BJ (cell line): ENCODE measurements at places on chromosomes 3 and 15.

DNA sequence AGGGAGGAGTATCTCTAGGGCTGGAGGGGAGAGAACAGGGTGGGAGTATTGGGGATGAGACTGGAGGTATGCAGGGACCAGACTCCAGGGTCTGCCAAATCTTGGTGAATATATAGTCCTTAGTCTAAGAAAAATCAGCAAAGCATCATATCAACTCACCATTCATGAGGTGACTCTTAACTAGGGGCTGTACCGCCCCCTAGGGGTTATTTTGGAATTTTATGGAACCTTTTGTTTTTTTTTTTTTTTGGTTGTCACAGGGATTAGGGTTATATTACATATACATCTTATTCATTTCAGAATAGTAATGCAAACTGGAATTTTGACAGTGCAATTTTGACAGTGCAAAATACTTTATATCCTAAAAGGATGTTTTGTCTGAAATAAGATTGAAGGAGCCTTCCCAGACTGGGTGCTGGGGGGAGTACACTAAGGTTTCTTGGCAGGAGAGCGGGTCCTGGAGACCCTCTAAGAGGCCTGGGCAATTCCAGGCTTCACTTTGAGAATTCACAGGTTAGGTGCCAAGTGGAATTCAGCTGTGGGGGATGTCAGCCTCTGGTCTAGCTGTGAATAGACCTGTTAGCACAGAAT is 7.5 kb downstream of the CMTM7 start:
- no peak for DNase-seq

DNA sequence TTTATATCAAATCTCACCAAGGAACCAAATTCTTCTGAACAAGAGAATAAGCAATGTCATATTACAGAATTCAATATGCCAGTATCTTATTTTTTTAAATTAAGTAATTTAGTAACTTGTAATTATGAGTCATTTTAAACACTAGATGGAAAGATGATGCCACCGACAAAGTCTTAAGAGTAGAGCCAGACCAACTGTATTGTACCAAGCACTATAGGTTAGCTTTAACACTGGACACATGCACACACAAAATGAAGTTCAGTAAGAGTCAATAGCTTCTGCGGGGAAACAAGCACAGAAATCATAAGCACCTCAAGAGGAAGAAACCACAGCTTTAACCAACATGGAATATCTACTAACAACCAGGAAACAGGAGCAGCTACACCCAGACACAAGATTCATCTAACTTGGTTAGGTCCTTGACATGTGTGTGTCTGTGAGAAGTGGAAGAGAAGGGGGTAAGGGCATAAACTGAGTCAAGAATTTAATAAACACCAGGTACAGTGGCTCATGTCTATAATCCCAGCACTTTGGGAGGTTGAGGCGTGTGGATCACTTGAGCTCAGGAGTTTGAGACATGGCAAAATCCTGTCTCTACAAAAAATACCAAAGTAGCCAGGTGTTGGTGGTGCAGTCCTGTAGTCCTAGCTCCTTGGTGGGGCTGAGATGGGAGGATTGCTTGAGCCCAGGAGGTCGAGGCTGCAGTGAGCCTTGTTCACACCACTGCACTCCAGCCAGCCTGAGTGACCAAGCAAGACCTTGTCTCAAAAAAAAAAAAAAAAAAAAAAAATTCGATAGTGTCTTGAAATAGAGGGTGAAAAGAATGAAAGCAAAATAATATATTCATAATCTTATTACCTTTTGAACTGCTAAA is 28.9 kb downstream of the DENND4A start:
- no peak for DNase-seq

DNA sequence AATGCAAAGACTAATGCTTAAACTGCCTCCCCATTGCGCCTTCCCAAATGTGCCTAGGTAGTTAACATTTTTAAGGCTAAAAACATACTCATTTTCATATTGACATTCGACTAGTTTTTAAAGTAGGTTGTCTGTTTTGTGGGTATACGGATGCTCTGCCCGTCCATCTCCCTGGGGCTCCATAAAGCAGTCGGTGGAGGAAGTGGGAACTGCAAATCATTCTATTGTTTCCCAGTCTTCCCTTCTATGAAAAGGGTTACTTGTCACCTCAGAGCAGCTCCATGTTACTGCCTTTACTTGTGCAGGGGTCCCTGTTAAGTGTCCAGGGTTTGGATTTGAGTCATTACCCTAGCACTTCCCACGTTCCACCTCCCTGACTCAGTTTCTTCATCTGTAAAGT is 10.9 kb downstream of the CHCHD6 start:
- DNase-seq: no peak

- no peak for DNase-seq
These were observed 9.4 kb upstream of the CHAC1 start for GRCh38 chr15:40943764-40944365.

DNA sequence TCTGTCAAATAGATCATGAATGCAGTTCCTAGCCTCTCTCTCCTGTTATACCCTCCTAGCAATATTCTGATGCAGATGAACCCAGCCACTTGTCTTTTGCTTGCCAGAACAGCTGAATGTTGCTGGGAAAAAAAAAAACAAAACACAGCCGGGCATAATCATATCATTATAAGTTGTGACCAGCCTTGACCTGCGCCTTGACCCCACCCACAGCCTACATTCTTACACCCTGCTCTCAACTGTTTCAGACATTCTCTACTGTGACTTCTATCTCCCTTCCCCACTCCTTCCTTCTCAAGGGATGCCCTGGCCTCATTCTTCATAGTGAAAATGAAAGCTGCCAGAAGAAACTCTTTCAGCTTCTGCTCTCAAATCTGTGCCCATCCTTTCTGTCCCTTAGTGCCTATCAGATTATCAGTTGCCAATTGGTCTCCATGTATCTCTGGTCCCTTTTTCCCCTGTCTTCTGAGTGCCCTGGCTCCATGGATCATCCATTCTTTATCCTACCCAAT is 389.1 kb upstream of the TPRG1 start:
- DNase-seq: no peak

DNA sequence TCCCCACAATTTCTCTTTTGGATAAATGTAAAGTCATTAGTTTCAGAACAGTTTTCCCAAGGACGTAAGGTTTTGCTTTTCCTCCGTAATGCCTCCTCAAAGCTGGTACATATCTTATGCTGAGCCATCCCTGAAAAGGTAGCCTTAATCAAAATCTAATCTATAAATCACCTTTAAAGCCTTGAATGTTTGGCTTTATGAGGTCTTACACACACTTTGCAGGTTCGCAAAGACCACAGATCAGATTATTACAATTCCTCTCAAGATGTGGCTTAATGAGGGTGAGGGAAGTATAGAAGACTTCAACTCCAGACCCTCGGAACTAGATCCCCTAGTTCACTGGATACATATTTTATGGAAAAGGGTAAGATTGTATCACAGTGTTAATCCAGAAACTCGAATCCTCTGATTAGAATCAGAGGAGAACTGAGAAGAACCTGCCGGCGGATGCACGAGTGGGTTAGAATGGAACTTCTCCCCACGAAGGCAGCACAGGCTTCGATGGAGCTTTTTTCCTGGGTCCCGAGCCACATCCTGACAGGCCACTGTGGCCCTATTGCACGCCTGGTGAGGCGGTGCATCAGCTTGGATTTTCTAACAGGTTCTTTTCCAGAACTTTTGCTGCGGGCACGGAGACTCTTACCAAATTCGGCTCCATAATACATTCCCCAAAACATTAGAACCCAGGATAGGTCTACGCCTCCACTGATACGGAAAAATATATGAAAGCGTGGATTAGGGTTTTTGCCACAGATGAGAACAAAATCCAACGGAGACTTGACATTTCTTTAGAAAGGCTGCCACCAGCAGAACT is 1.2 kb downstream of the CTXND1 start:
- DNase-seq: no peak
